Activated B cell treated with CpG ODN at 0.5 μM for 24 hours (primary cell): ENCODE measurements at places on chromosomes 12 and 14. TPM values are rescaled to one million over a fixed set of nuclear protein-coding genes. Genes with fewer than 3 reads are reported as not detected.

Gene FAM90A1
- total RNA-seq = not detected in 2 replicates

Gene MCRS1
- total RNA-seq = 82.2 and 84.2 TPM in 2 replicates

Gene TAS2R7
- not detected in 2 replicates for total RNA-seq

Gene IFI27
- total RNA-seq = 0.64 TPM in 1 of 2 replicates, not detected in the other

Gene TBC1D30
- total RNA-seq = 0.13 and 0.32 TPM in 2 replicates

Gene RGS6
- total RNA-seq = not detected in 2 replicates

Gene PPM1H
- not detected in 2 replicates for total RNA-seq

Gene PSME2
- 285 and 312 TPM in 2 replicates for total RNA-seq

Gene MLF2
- total RNA-seq = 102 and 105 TPM in 2 replicates

Gene ANO2
- not detected in 2 replicates for total RNA-seq

Gene RIMBP2
- not detected in 2 replicates for total RNA-seq

Gene GLS2
- total RNA-seq = 2.6 and 3.5 TPM in 2 replicates

Gene SERPINA5
- not detected in 2 replicates for total RNA-seq

Gene MYH6
- not detected in 2 replicates for total RNA-seq

Gene NID2
- not detected in 2 replicates for total RNA-seq

Gene SDSL
- total RNA-seq = 0.20 and 1.2 TPM in 2 replicates

Gene KIF26A
- total RNA-seq = not detected in 2 replicates

Gene IFT81
- total RNA-seq = 4.3 and 4.4 TPM in 2 replicates

Gene RNF212B
- total RNA-seq = not detected in 2 replicates

Gene CLEC4C
- total RNA-seq = 0.44 TPM in 1 of 2 replicates, not detected in the other

Gene LRP1-AS
- total RNA-seq = not detected in 2 replicates

Gene RND1
- 4.9 and 5.9 TPM in 2 replicates for total RNA-seq

Gene STYK1
- not detected in 2 replicates for total RNA-seq

Gene GAS2L3
- total RNA-seq = 0.07 and 0.10 TPM in 2 replicates

Gene PAPLN
- total RNA-seq = 0.42 and 0.46 TPM in 2 replicates

Gene STON2
- 0.51 TPM in 1 of 2 replicates, not detected in the other for total RNA-seq

Gene JPH4
- total RNA-seq = 1.6 and 2.0 TPM in 2 replicates

Gene PLA2G1B
- total RNA-seq = not detected in 2 replicates
